ENCODE measurements at places on chromosomes 11 and 22.

GRCh38 chr22:41957941-41958556 is 6.1 kb downstream of the SMIM45 start:
- no peak for DNase-seq

- DNase-seq, result no peak
These were observed 380.6 kb downstream of the CADM1 start for GRCh38 chr11:115123641-115124040.

DNA sequence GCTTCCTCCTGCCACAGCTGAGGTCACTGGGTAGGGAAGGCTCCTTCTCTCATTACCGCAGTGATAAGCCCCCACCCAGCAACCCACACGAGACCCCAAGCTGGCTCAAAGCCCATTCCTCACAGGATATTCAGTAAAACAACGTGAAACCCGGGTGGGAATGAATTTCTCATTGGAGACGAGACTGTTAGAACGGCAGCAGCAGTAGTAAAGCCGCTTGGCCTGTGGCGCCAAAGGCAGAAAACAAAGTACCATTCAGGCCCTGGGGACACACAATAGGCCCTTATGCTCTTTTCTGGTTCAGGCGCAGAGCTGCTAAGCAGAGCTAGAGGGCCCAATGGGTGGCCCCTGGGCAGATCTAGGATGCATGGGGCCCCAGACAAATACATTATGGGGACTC is 45.3 kb downstream of the PC start:
- DNase-seq, result no peak

DNA sequence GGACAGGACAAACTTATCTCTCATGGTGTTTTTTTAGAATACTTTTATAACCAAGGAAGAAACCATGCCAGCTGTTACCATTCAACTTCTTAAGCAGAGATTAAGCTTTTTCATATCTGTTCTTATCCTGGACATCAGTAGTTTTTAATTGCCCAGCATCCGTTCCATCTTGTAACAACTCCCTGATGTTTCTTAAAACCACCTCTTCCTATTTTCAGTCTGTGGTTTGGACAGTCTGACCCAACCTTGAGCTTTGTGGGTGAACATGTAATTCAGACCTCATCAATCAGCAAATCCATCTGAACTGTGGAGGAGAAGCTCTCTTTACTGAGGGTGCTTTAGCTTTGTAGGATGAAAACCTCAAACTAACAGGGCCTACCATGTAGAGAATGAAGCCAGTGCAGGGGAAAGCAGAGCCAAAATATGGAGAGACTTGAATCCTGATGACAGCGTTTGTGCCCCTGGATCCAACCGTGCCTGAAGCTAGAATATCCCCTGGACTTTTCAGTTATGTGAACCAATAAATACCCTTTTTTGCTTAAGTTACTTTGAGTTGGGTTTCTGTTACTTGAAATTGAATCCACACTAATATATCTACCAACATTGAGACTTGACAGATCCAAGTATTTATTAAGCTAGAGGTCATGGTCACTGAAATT is 9.4 kb downstream of the TUG1 start:
- no peak for DNase-seq

DNA sequence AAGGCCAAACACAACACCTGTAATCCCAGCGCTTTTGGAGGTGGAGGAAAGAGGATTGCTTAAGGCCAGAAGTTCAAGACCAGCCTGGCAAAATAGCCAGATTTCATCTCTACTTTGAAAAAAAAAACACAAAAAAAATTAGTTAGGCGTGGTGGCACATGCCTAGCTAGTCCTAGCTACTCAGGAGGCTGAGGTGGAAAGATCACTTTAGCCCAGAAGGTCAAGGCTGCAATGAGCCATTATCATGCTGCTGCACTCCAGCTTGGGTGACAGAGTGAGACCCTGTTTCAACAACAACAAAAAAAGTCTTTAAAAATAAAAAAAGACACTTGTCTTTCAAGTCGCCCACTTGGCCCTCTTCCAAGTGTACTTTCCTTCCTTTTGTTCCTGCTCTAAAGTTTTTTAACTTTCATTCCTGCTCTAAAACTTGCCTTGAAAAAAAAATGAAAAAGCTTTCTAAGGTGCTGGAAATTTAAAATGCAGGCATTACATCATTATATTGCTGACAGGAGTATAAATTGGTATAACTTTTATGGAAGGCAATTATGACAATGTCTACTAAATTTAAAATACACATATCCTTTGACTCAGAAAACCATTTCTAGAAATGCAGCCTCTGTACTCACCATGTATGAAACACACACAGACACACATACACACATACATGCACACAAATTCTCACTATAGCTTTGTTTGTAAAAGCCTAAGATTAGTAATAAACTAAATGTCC is 12.7 kb downstream of the LIPT2 start:
- DNase-seq, result no peak

DNA sequence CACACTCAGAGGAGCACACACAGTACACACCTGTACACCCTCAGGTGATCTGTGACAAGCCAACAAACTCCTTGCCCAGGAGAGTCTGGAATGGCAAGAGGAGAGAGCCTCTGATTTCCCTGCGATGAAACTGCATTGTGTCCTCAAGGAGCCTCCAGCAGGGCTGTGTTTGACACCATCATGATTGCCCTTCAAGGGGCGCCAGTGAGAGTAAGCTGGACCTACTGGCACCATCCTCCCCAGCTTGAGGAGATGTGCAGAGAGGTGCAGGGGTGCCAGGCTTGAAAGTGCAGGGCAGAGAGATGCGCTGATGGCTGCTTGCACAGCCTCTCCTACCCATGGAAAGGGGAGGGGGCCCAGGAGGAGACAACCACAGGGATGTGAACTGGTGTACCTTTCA is 188.8 kb upstream of the CADM1 start:
- DNase-seq, result no peak

- no peak for DNase-seq
These were observed 1.8 kb downstream of the TTC17 start for GRCh38 chr11:43360361-43361032.

GRCh38 chr11:45156201-45156600 is 9.8 kb downstream of the PRDM11 start:
- no peak for DNase-seq

- no peak for DNase-seq
These were observed 157.1 kb downstream of the BLID start for GRCh38 chr11:121958971-121959325.

DNA sequence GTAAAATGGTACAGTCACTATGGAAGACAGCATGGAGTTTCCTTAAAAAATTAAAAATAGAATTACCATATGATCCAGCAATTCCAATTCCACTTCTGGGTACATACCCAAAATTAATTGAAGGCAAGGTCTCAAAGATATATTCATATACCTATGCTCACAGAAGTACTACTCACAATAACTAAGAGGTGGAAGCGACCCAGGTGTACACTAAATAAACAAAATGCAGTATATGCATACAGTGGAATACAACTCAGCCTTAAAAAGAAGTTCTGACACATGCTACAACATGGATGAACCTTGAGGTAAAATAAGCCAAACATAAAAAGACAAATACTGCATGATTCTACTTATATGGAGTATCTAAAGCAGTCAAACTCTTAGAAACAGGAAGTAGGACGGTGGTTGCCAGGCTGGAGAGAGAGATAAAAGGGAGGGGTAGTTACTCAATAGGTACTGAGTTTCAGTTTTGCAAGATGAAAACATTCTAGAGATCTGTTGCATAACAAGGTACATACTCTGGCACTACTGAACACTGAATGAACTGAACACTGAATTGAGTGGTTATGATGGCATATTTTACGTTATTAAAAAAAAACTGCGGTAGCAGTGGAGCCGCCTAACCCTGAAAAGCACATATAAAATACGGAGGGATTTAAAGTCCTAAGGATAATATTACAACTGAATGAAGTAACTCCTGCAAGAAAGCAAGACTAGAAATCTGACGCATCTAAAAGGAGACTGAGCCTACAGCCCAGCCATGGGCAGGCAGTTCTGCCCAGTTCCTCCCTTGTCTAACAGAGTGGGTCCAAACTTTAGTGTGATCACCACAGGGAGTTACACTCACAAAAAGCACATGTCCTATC is 12.8 kb downstream of the DGCR2 start:
- no peak for DNase-seq

Measured in nephron progenitor cell (in vitro differentiated cells).